ENCODE measurements at places on chromosomes 2 and 18.

DNA sequence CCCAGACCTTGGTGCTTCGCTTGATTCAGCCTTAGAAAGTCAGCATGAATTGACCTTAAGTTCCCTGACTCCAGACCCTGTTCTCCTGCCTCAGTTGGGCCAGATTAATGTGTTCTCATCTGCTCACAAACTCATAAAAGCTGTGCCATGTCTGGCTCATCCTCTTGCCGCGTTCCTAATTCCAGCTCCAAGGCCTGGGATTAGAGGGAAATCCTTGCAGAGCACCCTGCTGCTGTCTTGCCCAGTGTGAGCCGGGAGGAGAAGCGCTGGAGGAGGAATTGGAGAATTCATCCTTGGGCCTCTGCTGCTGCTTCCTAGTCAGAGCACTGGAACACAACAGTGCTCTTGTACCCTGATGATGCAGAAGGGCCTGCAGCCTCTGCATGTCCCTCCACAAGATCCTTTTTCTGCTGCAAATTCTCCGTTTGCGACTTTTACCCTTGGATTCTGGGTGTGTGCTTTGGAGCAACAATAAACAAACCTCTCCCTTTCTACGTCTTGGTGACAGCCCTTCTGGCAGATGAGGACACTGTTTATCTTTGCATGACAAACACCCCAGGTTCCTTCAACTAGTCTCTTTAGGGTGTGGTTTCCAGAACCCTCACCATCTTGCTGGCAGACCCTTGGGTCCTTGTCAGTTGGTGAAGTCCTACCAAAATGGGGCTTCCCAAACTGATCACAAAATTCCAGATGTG, 46.9 kb upstream of the CNGA3 start:
- no peak for DNase-seq

DNA sequence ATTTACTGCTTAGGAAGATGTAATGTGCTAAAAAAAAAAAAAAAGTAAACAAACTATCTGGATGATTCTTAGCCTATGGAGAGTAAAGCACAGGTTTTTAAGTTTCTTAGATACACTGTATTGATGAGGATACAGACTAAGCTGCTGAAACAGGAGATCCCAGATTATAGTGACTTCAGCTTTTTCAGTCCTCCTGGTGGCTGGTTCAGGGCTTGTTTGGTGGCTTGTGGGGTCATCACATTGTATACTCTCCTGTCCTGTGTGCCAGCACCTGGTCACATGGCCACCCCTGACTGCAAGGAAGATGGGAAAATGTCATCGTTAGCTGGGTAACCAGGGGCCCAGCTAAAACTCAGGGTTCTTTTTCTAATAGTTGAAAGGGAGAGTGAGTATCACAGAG, 31.4 kb downstream of the RAB31 start:
- no peak for DNase-seq

DNA sequence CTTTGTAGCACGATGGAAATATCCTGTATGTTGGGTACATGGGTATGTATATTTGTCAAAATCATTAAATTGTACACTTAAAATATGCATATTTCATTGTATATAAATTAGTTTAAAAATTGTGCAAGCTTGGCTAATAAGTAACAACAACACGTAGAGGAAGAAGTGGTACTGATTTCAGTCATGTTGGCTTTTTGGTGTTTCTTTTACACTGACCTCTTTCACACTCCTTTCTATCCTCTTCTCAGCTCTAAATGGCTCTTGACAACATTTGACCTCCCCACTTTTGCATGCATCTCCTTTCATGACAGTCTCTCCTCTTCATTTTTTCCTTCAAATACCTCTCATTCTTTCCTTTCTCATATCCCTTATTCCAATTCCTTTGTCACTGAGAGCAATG, 801.4 kb upstream of the ZEB2 start:
- no peak for DNase-seq

DNA sequence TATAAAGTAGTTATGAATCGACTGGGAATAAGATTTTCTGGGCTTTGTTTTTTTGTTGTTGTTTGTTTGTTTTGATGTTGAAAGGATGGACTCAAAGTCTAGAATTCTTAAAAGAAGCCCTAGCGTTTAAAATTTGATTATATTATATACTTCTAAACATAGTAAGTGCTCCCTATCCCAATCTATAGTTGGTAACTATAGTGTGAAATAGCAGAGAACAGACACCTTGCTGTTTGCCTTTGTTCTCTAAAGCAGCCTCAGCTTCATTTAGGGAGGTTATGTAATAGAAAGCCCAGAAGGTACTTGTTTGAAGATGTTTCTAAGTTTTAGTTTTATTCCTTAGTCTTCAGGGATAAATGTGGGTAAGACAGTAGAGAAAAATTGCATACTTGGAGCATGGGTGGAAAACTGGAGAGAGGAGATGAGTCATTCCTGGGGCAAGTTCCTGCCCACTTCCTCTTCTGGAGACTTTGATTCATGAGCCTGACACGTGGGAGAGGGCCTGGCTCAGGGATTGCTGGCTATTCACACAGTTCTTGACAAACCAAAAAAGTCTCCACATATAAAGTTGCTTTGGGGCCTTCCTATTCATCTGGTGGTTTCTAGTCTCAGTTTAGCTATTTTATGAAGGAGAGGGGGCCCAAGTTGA, 131.9 kb downstream of the MYO1B start:
- DNase-seq = no peak

Data from stimulated activated CD8-positive, alpha-beta memory T cell treated with anti-CD3 and anti-CD28 coated beads, Interleukin-2, amount 100 ng/mL, for 1 hour (primary cell).